Naive thymus-derived CD8-positive, alpha-beta T cell (primary cell): ENCODE measurements at places on chromosomes 12 and 14.

DNA sequence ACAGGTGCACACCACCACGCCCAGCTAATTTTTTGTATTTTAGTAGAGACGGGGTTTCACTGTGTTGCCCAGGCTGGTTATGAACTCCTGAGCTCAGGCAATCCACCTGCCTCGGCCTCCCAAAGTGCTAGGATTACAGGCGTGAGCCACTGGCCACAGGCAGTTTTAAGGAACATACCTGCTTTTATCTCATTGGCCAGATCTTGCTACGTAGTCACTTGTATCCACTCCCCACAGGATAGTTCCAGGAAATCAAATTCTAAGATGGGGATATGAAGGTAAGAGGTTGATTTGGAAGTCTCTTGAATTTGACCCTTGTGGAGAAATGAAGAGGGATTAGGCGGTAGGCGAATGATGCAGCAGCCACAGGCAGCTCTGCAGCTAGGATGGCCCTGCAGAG lies 8.8 kb upstream of the PLEKHG6 start:
- no peak for DNase-seq

GRCh38 chr14:32472512-32473463 lies 143.7 kb downstream of the AKAP6 start:
- DNase-seq, result no peak

DNA sequence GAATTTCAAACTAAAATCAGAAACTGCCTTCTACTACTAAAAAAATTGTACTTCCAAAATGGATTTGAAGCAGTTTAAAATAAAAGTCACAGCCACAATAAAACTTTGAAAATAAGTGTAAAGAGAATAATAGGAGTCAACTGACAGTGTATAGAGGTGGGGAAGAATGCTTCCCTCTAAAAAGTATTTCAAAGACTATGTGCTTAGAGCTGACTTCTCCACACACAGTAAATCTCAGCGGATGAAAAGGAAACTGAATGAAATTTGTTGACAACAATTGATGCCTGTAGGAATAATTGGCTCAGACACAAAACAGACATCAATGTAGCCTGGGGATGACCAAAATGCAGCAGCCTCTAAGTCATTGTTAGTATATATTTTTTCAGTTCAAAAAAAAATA lies 7.9 kb downstream of the IGF1 start:
- DNase-seq, result no peak

DNA sequence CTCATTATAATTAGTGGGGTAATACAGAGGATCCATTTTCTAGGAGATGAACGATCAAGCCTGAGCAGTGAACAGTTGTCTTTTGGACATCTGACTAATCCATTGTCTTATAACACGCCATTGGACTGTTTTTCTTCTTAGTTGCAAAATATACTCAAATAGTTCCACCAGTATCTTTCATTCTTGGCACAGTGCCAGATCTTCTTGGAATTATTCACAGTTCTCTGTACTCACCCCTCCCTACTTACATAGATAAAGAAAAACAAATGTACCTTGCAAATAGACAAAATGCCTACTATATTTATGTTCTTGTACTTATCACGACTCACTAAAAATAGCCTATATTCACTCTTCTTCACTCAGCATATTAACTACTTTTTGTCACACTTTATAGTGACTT lies 3.8 kb downstream of the CBLN3 start:
- DNase-seq, result no peak

DNA sequence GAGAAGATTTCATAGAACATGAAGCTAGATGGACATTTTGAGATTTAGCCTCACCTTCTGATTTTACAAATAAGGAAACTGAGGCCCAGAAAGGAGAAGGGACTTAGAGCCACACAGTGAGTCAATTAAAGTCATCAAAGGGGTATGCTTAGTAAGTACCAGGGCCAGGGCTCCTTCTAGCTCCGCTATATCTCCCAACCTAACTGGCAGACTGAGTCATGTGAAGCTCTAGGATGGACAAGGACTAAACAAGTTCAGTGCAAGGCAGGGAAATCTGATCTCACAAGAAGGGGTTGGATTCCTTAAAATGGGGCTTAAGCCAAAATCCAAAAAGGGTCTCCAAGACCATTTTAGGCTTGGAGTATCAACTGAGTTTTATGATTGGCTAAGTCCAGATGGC lies 215.8 kb downstream of the PHLDA1 start:
- no peak for DNase-seq

DNA sequence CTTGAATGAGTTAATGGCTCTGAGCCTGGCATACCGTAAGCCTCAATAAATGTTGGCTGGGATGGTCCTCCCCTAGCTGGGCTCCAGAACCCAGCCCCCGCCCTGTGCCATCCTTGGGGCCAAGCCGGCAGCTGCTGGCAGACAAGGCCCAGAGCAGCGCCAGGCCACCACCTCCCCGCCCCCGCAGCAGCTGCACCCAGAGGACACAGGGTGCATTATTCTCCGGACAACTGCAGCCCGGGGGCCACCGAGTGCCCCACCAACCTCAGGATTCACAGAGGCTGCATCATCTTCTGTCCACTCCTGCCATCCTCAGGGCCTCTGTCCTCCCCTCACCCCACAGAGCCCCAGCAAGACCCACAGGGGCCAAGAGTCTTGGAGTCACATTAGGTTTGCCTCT lies 92.7 kb downstream of the NCOR2 start:
- DNase-seq, result no peak

DNA sequence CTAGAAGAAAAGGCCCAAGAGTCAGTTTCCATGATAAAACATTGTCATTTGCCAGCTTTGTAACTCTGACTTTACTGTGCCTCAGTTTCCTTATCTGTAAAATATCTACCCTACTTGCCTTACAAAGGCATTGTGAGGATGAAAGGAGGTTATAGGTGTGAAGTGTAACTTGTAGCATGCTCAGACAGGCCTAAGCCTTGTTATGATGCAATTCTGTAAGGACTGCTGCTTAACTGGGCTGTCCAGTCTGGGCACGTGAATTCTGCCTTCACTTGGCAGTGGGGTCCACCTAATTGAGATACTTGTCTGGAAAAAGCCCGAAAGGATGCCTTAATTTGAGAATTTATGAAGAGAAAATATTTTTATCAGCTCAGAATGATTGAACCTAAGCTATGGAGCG lies 114.5 kb upstream of the DYRK2 start:
- no peak for DNase-seq

DNA sequence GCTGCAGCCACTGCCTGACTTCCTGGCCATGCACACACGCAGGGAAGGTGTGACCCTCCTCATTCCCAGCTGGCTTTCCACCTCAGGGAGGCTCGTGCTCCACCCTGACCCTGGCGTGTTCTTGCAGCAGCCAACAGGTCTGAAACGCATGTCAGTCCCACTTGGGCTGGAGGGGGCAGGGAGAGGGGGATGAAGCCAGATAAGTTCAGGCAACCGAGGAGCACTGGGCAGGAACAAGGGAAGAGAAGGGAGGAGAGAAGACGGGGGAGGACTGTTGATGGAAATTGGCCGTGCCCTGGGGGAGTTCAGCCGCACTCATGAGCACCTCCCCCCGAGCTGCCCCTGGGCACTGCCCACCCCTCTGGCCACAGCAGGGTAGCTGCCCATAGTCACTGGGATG lies 182.4 kb upstream of the PRMT8 start:
- no peak for DNase-seq

DNA sequence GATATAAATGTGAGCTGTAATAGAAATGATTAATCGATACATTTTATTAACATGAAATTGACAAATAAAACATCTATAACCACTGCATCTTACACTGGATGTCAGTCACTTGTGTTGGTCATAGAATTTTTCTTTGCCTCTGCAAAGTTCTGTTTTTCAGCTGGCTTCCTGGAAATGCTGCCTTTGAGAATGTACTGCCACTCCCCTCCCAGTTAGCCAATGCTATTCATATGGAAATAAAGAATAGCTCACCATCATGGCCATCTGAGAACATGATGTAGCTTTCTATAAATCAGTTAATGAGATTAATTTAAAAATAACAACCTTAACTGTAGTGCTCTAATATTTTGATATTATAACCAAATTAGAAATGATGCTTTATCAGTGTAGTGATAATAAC lies 41.1 kb downstream of the SLCO1B1 start:
- no peak for DNase-seq

DNA sequence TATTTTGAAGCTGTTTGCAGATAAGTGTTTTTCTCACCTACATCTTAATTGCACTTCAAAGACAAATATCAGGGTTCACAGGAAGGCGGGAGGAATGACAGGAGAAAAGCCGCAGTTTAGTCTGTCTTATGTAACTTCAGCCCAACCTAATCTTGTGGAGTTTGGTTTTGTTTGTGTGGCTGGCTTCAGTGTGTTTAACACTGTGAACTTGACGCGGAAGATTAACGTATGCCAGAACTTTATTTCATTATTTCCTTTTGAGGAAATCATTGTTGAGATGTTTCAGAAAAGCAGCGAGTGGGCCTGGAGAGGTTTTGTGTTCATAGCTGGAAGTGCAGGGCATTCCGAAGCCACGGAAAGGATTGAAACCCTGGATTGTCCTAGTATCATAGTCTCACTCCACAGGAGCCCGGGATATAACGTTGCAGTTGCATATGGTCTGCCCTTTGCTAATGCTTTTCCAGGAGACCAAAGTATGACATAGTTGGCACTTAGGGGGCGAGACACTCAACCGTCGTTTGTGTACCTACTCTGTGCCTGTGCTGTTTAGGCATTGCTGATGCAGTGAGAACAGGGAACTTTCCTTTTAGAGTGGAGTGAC lies 2.0 kb downstream of the PELI2 start:
- no peak for DNase-seq

DNA sequence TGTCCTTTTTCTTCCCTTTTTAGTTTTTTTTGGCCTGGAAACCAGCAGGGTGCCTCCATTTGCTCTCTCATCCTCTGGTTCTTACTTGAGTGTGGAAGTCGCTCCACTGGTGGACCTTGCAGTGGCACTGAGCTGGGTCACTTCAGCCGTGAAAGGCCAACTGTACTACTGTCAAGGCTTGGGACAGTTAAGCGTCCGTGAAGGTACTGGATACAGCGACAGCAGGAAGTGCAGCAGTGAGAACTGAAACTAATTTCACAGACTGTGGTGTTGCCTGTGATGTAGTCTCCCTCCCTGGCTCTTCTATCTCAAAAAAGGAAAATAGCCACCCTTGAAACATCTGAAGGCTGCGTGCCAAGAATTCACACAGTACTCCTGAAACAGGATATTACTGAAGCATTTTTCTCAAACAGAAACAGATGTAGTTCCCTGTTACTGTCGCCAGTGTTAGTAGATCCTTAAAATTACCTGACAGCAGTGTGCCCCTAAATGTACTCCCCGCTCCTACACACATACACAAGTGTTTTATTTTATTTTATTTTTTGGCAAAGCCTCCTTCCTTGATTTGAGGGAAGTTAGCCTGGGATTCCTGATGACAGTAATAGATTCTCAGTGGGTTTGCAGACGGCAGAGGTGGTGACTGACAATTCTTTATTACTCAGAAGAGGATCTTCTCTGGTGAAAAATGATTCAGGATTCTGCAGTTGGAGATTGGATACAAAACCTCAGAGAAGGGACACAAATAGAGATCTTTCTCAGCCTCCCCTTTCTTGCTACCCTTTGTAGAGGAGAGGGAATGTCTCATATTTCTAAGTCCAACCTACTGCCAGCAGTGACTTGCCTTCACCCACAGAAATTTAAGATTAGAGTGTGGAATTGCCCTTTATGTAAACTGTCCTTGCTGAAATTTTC lies 4.4 kb downstream of the SUSD6 start:
- DNase-seq, result no peak

DNA sequence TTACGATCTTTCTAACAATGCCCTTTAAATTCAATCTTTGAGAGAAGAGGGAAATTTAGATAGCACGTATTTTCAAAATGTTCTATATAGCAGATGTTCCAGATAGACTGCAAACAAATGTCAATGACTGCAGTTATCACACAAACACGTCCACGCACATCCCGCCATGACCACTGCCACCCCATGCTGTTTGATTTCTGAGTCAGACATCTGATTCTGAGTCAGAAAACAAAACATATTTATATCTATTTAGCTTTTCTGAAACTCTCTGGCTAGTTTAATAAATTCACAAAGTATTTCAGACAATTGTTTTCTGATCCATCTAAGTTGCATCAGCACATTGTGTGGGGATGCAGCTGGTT lies 105.9 kb upstream of the BCAT1 start:
- DNase-seq, result no peak

- DNase-seq, result no peak
Observed at GRCh38 chr14:74627076-74627475, 15.0 kb upstream of the LTBP2 start.

- DNase-seq, result no peak
Observed at GRCh38 chr14:22526744-22527143, 62.3 kb downstream of the DAD1 start.

- DNase-seq, result no peak
Observed at GRCh38 chr12:108928695-108929094, 48.8 kb downstream of the DAO start.

DNA sequence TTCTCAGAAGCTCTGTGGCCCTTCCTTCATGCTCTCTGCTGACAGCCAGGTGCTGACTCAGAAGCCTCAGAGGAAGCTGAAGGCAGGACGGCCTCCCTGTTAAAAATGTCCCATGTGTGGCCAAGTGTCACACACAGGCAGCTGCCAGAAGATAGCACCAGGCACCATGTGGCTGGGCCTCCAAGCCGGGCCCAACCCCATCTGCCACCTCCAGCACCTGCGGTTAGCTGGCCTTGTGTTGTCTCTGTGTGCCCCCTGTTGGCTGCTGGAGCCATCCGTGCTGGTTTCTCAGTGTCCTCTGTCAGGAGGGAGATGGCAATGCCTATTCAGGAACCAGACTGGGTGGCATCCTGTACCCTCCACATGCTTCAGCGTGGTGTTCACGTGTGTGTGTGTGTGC lies 63.2 kb downstream of the TSPAN11 start:
- no peak for DNase-seq

DNA sequence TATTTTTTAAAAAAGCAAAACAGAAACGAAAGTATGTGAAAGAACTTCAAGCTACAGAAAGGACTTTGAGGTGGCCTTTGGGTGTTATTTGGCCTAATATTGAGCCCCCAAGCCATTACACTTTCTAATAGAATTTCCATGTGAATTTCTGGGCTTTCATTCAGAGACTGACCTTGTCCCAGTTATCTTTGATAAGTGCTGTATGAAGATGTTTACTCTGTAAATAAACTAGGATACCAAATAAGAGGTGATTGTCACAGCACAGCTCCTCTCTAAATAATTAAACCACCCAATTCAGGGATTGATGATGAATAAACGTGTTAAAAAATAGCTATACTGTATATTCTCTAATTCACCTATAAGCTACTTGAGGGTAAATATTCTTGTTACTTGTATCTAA lies 32.8 kb upstream of the PPFIBP1 start:
- DNase-seq, result no peak

DNA sequence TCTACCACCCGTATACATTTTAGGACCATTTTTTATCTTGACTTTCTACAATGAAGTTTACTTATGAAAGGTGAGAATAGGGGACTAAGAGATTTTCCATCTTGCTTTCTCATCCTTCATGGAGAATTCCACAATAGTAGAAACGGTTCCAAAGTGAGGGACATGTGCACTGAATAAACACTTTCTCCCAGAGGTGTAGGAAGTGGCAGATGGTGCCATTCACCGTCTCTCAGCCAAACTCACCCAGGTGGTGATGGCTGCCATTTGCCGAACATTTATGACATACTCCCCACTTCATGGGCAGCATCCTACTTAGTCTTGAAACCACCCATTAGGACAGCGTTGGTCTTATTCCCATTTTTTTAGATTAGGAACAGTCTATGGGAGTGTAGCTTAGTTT lies 540.5 kb downstream of the DIO2 start:
- DNase-seq, result no peak
